ENCODE measurements at places on chromosomes 1 and 21. TPM values are rescaled to one million over a fixed set of nuclear protein-coding genes. Genes with fewer than 3 reads are reported as not detected.

The HIVEP3 gene
- 3.9 TPM for total RNA-seq

The KRTAP19-1 gene
- total RNA-seq: not detected

The KLHDC9 gene
- total RNA-seq: not detected

The CLCNKB gene
- total RNA-seq: not detected

The DNAI4 gene
- total RNA-seq: 8.2 TPM

The EFCAB7 gene
- 6.0 TPM for total RNA-seq

The GBP1 gene
- 46.3 TPM for total RNA-seq

The C1orf94 gene
- not detected for total RNA-seq

All from mononuclear cell (primary cell).